Stimulated activated CD8-positive, alpha-beta memory T cell treated with anti-CD3 and anti-CD28 coated beads, Interleukin-7, amount 100 ng/mL, for 24 hours (primary cell): ENCODE measurements at places on chromosomes 16 and 17.

- DNase-seq, result no peak
Observed at GRCh38 chr16:11112723-11113348, 143.2 kb downstream of the SOCS1 start.

GRCh38 chr17:22158364-22158763, 466.0 kb downstream of the KCNJ18 start:
- DNase-seq, result no peak

GRCh38 chr16:70738083-70738977, 52.5 kb upstream of the MTSS2 start:
- no peak for DNase-seq

- no peak for DNase-seq
Observed at GRCh38 chr16:54373534-54374520, 87.2 kb upstream of the IRX3 start.

DNA sequence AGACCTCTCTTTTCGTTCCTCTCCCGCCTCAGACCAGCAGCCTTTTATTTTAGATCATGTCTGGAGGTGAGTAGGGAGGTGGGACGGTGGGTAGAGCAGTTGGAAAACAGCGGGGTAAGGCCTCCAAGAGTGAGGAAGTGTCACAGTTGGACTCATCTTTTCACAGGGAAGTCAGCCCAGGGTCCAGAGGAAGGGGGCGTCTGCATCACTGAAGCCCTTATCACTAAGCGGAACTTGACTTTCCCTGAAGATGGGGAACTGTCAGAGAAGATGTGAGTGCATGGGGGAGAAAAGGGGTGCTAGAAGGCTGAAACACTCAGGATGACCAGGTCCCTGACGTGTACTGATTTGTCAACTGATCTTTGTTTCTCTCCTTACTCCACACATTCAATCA, 461 bp downstream of the LRRC46 start:
- DNase-seq, result no peak

- no peak for DNase-seq
Observed at GRCh38 chr17:78670850-78671725, 93.9 kb upstream of the DNAH17 start.

- DNase-seq, result no peak
Observed at GRCh38 chr17:79836510-79836971, 2.7 kb downstream of the CBX4 start.
